ENCODE measurements at places on chromosomes 6 and 20.

GRCh38 chr6:166567107-166567506 is 19.4 kb downstream of the RAMACL start:
- no peak for DNase-seq

DNA sequence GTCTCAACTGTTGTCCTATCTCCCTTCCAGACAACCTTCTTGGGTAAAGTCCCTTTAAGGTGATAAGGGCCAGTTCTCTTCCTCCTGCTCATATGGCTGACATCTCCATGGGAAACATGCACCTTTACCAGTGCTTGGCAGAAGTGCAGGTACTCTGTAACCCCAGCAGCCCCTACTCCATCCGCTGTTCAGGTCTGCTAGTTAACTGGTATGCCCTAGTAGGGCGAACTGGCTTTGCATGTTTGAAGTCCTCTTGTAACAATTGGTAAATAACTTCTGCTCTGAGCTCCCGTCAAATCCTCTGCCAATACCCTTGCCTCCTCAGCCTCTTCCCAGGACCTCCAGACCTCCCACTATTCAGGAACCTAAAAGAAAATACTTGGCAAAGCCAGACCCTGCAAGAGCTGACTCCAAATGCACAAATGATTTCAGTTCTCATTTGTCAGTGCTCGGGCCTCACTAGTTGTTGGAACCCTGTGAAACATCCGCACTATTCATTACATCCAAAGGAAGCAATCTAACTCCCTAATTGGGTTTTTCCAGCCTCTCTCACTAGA is 703.7 kb downstream of the MAFB start:
- DNase-seq, result no peak

DNA sequence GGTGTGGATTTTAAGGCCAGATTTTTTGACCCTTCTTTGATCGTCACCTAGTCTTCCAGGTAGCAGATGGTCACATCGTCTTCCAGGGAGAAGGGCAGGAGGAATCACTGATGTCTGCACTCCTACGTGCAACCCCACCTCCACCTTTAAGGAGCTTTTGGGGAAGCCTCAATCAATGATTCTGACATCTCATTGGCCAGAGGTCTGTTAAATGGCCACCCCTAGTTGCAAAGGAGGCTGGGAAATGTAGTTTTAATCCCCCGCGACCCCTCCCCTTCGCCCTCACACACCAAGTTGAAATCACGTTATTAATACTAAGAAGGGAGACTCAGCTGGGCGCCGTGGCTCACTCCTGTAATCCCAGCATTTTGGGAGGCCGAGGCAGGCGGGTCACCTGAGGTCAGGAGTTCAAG is 151.4 kb downstream of the BCAS1 start:
- DNase-seq, result no peak

- no peak for DNase-seq
Measured at GRCh38 chr6:8278562-8278961, 156.8 kb downstream of the SLC35B3 start.

DNA sequence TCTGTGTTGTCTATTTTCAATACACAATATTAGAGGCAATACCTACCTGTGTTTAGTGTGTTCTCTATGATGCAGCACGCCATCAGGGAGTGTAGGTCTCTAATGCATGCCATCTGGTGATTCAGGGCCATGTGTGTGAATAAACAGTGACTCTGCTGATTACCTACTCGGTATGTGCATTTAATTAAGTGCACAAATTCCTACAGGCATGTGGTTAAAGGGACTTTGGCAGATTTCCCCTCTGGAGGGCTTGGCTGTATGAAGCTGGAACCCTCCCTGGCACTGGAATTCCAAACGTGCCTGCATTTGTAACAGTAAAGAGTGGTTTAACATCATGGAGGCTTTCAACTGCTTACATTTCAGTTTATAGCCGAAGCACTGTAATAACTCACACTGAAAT is 401.5 kb upstream of the SASH1 start:
- no peak for DNase-seq

GRCh38 chr6:28709478-28710349 is 184.0 kb downstream of the GPX5 start:
- DNase-seq, result no peak

DNA sequence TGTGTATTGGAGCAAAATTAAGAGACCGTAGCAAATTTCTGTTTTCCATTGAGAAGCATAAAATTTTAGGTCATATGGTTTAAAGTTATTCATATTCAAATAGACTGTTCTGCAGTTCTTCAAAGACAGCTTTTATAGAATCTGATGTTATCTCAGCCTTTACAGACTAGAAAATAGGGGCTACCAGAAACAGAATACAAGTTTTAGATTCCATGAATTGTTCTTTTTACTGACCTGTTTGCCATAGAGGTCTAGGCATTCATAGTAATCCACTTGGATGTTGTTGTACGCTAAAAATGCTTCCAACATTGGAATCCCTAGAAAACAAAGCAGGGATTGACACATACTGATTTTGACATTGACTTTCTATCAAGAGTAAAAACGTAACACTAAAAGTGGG is 47.3 kb upstream of the BTBD3 start:
- DNase-seq, result no peak

GRCh38 chr20:63680857-63681608 is 15.4 kb upstream of the TNFRSF6B start:
- DNase-seq, result no peak

GRCh38 chr6:71045296-71045695 is 88.4 kb upstream of the B3GAT2 start:
- DNase-seq, result no peak

DNA sequence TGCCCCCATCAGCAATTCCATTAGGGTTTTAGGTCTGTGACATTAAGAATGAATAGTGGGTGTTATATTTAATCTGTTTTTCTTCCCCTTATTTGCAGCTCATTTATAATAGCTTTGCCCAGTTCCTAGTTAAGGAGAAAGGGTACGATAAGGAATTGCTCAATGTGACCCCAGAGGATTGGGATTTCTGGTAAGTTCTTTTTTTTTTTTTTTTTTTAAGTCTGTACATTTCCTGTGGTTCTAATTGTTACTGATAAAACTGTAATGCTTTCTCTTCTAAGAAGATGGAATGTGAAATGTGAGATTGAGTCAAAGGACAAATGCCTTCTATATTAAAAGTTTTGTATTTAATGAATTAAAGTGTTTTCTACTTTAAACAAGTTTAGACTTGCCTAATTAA is 5.5 kb downstream of the NT5DC1 start:
- DNase-seq, result no peak

- no peak for DNase-seq
Measured at GRCh38 chr6:14350210-14350609, 232.6 kb downstream of the CD83 start.

- DNase-seq, result no peak
Measured at GRCh38 chr6:37990762-37991525, 171.4 kb downstream of the ZFAND3 start.

GRCh38 chr6:15363523-15364400 is 117.9 kb downstream of the JARID2 start:
- no peak for DNase-seq

GRCh38 chr6:103356531-103356930 is 1503.2 kb downstream of the HACE1 start:
- no peak for DNase-seq
